ENCODE measurements at places on chromosomes 5 and 9.

GRCh38 chr9:124257070-124257843 is 492 bp upstream of the NEK6 start:
- DNase-seq = no peak

DNA sequence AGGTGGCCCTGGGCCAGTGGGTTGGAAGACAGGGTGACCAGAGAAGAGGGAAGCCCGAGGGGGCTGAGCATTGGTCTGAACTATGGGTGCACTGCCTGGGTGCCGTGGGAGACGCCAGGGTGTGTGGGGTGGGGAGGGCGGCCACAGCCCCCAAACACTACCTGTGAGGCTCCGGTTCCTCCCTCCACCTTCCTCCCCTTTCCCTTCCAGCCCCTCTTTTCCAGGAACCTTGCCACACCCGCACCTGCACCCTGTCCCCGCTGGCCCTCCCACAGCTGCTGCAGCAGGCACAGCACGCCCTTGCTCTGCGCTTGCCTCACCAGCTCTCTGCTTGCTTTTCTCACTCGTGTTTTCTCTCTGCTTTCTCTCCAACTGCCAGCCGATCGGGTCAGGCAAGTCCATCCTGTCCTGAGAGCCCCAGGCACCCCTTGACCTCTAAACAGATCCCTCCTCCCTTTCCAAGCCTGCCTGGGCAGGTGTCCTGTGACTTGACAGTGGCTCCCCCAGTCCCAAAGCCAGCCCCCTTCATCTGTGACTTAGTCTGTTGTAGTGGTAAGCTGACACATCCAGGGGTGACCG is 193.7 kb downstream of the MSX2 start:
- DNase-seq = no peak

DNA sequence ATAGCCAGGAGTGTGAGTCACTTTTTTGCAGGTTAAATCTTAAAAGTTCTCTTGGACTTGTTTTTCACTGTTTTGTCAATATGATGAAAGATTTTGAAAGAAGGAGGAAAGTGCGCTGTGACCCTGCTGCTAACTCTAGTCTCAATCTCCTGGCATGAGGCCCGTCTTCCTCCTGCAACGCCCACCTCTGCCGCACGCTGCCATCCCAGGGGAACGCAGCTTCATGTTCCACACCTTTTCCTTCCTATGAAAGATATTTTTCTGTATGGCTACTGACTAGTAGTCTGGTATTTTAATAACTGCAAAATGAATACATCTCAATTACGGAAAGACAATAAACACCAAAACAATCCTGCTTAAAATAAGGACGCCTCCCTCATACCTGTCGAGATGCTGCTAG is 8.3 kb downstream of the PPIC start:
- DNase-seq = no peak

GRCh38 chr9:113603048-113603375 is 139.5 kb downstream of the RGS3 start:
- DNase-seq = no peak

DNA sequence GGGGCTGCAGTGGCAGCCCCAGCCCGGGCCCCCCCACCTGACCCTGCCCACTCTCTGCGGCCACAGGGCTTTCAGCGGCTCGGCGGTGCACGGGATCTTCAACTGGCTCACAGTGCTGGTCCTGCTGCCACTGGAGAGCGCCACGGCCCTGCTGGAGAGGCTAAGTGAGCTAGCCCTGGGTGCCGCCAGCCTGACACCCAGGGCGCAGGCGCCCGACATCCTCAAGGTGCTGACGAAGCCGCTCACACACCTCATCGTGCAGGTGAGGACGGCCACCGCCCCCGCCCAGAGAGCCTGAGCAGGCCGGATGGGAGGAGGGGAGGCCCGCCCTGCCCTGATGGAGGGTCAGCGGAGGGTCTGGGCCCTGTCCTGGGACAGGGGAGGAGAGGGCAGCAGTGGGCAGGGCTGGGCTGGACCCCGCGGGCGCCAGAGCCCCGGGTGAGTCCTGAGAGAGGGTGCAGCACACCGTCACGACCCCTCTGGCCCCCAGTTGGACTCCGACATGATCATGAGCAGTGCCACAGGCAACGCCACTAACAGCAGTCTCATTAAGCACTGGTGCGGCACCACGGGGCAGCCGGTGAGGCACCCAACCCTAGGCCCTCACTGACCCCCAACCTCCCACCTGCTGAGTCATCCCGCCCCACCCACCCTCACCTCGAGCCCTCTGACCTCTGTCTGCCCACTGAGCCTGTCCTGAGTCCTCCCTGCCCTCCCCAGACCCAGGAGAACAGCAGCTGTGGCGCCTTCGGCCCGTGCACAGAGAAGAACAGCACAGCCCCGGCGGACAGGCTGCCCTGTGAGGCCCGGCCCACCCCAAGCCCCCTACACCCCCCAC is 2.7 kb downstream of the SLC34A3 start:
- DNase-seq = no peak

All from GM19239 (cell line).